GOT3 (cell line): ENCODE measurements at places on chromosomes 3 and 15.

GRCh38 chr3:194140520-194141414 is 4.8 kb downstream of the HES1 start:
- no peak for DNase-seq

GRCh38 chr3:55434789-55435188 is 52.3 kb downstream of the WNT5A start:
- DNase-seq = no peak

GRCh38 chr3:171018156-171018935 is 8.2 kb downstream of the SLC2A2 start:
- no peak for DNase-seq

DNA sequence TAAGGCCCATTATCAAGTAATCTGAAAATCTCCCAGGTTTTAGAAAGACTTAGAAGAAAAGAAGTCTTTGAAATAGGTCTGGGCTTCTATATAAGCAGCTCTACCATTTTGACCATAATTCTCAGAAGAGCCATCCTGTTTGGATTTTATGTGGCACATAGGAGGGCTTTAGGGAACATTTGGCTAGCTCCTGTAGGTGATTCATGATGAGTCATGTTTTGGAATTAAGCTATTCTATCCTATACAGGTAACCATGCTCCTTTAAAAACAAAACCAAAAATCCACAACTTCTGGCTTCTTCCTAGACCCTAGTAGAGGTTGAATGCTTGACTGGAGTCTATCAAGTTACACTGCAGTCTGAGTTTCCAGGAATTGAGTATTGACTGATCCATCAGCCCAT is 8.9 kb downstream of the SST start:
- DNase-seq = no peak

GRCh38 chr3:190989218-190989617 is 126.7 kb upstream of the GMNC start:
- no peak for DNase-seq

GRCh38 chr3:127741246-127741645 is 68.5 kb downstream of the ABTB1 start:
- no peak for DNase-seq

DNA sequence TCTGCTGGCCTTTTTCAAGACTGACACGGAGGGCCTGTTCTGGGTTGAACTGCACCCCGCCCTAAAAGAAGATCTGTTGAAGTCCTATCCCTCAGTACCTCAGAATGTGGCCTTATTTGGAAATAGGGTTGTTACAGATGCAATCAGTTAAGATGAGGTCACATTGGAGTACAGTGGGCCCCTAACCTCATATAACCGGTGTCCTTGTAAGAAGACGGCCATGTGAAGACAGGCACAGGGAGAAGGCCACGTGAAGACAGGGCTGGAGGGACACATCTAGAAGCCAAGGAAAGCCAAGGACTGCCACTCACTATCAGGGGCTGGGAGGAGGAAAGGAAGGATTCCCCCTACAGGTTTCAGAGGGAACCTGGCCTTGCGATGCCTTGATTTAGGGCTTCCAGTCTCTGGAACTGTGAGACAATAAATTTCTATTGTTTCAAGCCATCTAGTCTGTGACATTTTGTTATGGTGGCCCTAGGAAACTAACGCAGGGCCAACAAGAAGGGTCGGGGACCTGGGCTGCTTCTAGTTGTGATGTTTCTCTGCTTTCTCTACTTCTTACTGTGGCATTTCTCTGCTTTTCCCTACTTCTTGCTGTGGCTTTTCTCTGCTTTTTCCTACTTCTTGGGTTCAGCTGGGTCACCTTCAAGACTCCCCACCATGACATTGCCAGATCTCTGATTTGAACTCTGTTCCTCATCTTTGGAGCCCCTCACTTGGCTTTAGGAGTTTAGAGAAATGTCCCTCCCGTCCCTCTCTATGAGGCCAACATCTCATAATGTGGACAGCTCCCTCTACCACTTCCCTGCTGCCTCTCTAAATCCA is 4.8 kb upstream of the CCDC174 start:
- no peak for DNase-seq

- DNase-seq = no peak
Observed at GRCh38 chr3:188752850-188753249, 418.9 kb upstream of the TPRG1 start.

GRCh38 chr3:173913397-173913796 is 515.9 kb downstream of the NLGN1 start:
- DNase-seq = no peak

- no peak for DNase-seq
Observed at GRCh38 chr3:71636482-71636881, 53.0 kb upstream of the FOXP1 start.

DNA sequence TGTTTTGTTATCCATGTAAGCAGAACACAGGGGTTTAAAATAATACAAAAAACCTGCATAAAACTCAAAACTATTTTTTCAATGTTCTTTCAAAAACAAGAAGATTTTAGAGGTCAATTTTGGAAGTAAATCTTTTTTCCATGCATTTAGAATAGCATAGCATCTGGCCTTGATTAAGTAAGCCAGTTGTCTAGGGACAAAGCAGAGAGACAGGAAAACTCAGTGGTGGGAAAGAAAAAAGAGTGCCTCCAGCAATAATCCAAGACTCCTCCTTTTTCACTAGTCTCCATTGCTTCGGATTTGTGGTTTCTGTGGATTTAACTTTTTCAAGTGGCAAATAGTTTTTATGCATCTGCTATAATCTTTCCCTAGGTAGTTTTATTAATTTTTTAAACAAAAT is 88.9 kb downstream of the SUCNR1 start:
- DNase-seq = no peak

DNA sequence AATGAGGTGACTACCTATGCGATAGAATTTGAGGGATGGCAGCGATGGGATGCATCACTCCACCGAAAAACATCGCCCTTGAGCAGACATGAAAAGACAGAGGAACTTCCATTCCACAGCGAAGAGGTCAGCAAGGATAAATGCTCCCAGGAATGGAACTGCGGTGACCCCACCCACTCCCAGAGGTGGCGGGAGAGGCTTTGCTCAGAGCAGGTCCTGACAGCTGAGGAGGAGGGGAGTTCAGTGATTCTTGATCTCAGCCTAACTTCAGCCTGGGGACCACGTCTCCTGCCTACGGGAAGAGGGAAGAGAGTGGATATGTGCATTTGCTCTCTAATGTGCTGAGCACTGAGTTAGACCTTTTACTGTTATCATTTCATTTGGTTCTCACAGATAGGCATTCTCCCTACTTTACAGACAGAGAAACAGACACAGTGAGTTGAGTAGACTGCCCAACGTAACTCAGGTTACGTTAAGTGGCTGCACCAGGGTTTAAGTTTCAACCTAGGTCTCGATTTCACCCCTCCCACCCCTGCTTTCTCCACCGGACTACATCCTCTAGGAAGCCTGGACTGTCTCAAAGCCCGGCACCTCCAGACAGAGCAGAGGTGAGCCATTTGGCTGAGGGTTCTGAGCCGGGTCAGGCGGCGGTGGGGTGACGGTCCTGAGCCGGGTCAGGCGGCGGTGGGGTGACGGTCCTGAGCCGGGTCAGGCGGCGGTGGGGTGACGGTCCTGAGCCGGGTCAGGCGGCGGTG is 170.0 kb downstream of the RAB11A start:
- no peak for DNase-seq

GRCh38 chr3:102163039-102163817 is 271.6 kb upstream of the ZPLD1 start:
- no peak for DNase-seq

DNA sequence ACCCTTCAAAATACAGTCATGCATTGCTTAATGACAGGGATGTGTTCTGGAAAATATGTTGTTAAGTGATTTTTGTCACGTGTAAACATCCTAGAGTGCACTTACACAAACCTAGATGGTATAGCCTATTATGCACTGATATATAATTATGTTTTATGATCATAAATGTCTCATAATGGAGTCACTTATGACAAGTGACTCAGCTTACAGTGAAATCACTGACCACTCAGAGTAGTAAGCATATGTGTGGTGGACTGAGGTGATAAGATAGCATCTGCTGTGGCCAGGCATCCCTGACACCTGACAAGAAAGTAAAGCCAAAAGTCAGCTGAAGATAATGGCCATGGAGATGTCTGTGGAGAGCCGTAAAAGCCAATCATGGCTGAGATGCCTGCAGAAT is 5.4 kb downstream of the ACAD11 start:
- no peak for DNase-seq

DNA sequence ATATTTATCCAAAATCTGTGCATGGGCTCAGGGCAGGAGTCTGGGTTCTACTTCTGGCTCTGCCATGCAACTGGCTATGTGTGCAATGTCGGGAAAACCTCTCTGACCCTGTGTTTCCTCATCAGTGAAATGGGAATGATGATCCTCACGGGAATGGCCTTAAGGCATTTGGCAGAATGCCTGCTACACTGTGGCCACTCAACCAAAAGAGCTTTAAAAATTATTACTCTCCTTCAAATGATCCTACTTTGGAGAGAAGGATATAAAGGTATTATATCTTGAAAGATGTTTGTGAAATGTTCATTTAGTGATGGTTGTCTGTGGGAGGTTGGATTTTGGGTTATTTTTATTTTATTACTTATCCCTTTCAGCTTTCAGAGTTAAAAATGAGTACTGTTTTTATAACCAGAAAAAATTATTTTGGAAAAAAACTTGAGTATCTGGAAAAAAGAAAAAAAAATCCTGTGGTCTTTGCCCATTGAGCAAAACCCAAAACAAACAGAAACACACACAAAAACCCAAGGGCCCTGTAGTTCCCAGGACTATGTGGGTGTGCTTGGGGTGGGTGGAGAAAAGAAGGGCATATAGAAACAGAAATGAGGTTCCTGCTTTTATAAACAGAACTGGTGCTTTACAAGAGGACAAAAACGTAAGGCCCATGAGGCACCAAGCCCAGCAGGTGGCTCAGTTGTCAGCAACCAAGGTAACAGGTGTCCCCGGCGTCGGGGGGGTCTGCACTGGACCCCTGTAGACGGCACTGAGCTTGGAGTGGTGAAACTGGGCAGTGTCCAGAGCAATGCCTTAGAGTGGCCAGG is 22.0 kb downstream of the RGMA start:
- DNase-seq = no peak

DNA sequence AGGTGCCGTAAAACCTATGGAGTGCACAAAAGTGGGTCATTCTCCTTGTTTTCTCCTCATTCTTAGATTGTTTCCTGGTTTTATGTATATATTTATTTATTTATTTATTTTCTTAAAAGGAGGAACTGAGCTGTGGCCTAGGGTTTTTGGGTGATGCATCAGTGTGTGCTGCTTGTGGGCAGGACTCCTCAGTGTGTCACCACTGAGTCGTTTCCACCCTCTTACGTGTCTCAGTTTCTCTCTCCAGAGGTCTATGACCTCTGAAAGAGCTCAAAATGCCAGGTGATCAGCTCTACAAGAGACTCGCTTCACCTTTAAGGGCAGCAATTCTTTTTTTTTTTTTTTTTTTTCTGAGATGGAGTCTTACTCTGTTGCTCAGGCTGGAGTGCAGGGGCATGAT is 72.9 kb downstream of the CD200 start:
- DNase-seq = no peak

DNA sequence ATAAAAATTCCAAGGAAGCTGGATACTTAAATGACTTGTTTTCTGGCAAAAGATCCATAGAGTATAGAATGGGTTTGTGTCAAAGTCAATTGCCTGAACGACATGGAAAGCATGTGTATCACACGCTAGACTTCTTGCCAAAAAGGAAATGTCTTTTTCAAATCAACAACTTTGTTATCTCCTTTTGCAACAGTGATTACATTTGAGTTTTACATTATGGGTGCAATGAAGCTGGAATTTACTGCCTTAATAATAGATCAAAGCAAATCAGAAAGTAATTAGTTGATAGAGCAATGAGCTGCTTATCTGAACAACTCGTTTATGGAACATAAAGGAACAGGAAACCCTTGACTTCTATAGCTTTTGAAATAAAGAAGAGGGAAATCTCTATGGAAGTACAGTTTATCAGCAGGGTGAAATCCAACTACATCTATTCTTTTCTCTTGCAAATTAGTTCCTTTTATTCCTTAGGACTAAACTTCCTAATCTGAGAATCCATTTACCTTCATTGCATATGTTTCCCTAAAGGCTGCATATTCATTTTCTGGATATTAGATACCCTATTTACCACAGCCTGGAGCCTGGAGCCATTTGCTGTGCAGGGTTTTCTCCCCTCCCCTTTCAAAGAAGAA is 415.1 kb upstream of the NECTIN3 start:
- no peak for DNase-seq

DNA sequence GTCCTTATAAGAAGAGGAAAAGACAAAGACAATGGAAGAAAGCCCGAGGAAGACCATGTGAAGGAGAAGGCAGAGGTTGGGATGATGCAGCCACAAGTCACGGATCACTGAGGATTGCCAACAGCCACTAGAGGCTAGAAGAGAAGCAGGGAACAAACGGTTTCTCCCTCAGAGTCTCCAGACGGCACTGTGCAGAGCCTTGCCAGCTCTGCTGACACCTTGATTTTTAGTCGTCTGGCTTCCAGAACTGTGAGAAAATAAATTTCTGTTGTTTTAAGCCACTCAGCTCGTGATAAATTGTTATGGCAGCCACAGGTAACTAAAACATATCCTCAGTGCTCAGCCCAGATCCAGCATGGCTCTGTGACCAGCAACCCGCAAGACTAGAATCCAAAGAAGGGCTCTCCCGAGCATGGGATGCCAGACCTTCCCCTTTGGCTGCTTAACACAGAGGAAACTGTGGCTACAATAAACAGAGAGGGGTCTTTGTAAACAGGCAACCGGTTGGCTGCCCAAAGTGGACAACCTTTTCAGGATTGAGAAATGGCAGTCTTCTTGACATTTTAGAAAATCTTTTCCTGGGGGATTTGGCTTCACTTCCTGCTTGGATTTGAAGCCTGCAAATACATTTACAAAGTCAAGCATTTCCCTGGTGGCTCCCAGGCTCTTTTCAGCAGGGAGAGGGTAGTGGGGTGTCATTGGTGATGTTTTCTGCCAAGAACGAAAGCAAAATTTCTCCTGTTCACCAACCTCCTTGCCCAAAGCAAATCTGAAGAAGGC is 88.7 kb upstream of the ADPGK start:
- DNase-seq = no peak

DNA sequence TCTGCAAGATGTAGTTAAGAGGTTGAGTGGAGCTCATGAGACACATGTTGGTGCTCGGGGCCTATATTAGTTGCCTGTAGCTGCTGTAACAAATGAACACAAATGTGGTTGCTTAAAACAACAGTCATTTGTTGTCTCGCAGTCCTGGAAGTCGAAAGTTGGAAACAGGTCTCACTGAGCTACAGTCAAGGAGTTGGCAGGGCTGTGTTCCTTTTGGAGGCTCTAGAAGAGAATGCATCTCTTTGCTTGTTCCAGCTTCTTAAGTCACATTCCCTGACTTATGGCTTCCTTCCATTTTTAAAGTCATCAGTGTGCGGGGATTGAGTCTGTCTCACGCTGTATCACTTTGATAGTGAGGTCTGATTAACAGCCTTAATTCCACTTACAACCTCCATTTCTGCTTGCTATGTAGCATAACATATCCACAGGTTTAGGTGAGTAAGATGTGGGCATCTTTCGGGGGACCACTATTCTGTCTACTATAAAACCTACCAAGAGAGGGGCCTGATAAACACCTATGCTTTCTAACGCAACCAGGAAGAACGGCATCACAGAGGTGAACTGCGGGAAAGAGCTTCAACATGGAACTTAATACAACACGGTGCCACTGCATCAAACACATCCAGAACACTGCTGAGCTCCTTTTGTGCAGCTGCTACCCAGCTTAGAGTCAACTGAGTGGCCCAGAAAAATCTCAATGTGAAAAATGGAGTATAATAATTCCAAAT is 119.4 kb downstream of the ATP10A start:
- DNase-seq = no peak

GRCh38 chr15:74179101-74179841 is 5.8 kb downstream of the ISLR start:
- DNase-seq = peak; percentile 77
